ENCODE measurements at places on chromosomes 11 and 22. TPM values are rescaled to one million over a fixed set of nuclear protein-coding genes. Genes with fewer than 3 reads are reported as not detected.

Gene MTMR2
- 14.0 TPM for total RNA-seq

DNA sequence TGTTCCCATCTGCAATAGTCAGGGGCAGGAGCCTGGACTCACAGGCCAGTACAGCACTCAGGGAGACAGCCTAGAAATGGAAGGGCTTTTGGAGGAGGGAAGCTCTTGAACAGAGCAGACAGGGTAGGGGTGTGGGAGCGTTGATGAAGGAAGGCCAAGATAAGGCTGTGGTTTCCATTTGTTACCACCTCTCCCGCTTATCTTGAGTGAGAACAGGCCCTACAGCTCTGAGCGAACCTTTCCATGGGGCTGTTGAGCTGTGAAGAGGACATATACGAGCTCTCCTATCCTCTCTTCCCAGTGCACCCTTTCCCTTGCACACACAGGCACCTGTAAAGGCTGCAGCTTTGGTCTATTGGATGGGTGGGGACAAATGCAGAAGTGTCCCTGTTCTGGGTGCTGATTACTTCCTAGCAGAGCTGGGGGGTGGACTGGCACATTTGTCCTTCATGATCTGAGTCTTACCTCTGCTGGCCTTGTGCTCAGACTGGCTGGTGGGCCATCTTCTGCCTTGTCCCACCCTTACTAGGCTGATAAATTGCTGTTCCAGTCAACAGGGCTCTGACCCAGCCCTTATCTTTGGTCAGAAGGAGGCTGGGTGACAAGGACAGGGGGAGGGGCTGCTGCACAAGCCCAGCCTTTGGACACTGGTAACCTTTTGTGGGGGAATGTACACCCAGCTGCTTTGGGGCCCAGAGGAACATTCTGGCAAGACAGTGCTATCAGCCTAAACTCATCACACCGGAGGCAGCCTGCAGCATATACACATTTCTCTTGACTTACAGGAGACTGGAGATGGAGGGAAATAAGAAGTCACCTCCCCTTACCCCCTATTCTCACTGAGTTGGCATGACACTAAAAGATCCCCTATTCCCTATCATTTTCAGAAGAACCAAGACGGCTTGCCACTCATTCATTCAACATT, 80.1 kb upstream of the NNMT start:
- H3K4me3 ChIP-seq, result peak overlapping the region; percentile 71
- H3K36me3 ChIP-seq, result peaks cover 6% of the 10 kb centered on the region
- no peaks in the 10 kb centered on the region for H3K27me3 ChIP-seq

DNA sequence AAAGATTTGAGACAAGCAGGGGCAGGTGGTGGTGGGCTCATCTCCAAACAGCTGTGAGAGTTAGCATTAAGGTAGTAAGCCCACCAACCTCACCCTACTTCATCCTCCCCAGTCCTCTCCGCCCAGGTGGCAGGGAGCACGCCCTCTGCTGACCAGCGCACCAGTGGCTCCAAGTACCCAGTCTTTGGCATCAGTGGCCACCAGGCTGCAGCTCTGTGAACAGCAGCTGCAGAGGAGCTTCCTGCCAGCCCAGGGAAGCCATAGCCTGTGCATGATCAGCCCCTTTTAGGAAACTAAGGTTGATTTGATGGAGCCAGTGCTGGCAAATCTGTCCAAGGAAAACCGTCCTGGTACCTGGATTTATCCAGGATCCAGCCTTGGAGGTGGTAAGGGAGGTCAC, 21.7 kb downstream of the CAVIN3 start:
- DNase-seq, result no peak
- peaks cover 49% of the 10 kb centered on the region for H3K27me3 ChIP-seq
- no peak overlapping the region for H3K4me3 ChIP-seq

Gene LINC01488
- not detected for total RNA-seq

DNA sequence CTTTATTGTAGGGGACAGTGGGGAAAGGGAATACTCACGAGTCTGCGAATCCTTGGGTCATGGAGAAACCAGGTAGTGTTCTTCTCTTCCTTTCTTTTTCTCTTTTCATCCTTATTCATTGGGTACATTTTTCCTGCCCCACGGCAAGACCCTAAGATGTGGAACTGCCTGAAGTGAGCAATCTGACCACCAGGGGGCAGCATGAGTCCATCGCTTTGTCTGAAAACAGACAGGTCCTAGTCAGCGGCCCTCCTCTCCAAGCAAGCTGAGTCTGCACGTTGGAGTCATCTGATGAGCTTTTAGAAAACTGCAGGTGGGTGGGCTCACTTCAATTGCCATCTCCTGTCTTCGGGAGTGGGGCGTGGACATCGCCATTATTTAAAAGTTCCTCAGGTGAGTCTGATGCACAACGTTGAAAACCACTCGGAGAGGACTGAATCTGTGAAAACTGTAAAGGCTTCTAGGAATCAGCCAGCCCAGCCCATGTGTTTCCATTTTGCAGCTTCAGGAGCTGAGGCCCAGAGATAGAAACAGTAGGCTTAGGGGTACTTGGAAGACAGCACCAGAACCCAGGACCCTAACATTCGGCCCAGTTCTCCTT, 34.0 kb upstream of the FBXO3 start:
- H3K27ac ChIP-seq, result no peak overlapping the region
- no peak overlapping the region for H3K4me3 ChIP-seq
- no peaks in the 10 kb centered on the region for H3K36me3 ChIP-seq
- peaks cover 3% of the 10 kb centered on the region for H3K4me1 ChIP-seq
- peak; percentile 65 for DNase-seq

Gene MYO7A
- 0.57 TPM for total RNA-seq

- H3K36me3 ChIP-seq, result peaks cover 4% of the 10 kb centered on the region
- peaks cover 3% of the 10 kb centered on the region for H3K4me1 ChIP-seq
- no peaks in the 10 kb centered on the region for H3K27me3 ChIP-seq
- no peak overlapping the region for H3K4me3 ChIP-seq
Measured at GRCh38 chr11:72326151-72326848, 82.3 kb upstream of the PHOX2A start.

DNA sequence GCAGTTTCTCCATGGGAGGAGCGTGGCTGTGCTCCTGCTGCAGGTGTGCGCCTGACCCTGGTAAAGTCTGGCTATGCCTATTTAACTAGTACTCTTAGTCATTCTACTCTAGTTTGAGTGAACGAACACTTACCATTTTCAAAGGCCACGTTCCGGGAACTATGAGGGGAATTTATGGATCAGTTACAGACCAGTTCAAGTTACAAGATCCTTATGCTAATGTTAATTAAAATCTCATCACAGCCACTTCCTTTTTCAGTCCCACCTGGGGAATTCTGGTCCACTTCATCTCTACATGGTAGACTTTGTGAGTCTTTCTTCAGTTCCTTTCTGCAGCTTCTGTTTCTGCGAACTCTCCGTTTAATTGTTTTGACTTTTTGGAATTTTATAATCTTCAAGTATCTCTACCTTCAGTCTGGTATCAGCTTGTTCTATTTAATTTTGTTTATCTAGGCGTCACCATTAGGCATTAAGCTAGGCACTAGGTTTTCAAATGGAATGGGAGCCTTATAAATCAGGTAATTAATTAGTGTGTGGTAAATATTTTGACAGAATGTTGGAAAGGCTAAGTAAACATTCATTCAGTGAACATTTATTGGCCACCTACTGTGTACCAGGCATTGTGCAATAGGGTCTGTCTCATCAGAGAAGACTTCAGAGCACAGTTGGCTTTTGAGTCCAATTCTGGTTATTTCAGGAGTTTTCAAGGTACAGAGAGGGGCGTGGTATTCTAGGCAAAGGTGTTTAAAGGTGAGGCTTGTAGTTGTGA, 78.9 kb downstream of the GRK3 start:
- no peak for DNase-seq
- no peak overlapping the region for H3K4me3 ChIP-seq
- no peak overlapping the region for H3K27ac ChIP-seq
- H3K36me3 ChIP-seq, result peaks cover 5% of the 10 kb centered on the region

DNA sequence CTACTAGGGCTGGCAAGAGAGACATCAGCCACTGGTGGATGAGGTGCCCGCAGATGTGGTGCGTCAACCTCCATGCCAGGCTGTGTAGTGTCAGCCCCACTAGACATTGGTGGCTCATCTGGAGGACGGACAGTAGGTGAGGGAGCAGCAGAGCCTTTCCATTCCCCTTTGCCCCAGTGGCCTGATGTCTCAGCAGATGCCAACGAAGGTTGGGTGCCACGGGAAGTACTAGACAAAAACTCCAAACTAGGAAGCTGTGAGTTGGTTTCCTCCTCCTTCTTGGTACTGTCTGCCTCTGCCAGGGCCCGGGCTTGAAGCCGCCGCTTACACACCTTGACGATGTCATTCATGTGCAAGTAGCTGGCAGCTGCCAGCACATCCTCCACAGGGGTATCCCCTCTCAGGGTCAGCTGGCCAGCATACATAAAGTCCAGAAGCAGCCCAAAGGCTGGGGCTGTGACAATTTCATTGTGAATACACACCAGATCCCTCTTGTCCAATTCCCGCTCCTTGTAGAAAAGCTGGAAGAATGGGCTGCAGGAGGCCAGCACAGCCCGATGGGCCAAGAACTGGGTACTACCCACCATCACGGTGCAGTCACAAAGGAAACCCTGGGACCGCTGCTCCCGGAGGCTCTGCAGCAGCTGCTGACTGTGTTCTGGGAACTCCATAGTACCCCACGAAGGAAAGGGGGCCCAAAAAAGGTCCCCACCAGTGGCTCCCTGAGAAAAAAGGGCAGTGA, 795 bp downstream of the ZBTB3 start:
- H3K36me3 ChIP-seq, result no peaks in the 10 kb centered on the region
- peak overlapping the region; percentile 94 for H3K27ac ChIP-seq
- H3K27me3 ChIP-seq, result no peaks in the 10 kb centered on the region
- peaks cover 13% of the 10 kb centered on the region for H3K4me1 ChIP-seq
- no peak for DNase-seq

GRCh38 chr11:6927030-6927617, 898 bp downstream of the ZNF215 start:
- peak overlapping the region; percentile 93 for H3K4me3 ChIP-seq
- no peak for DNase-seq
- H3K36me3 ChIP-seq, result peaks cover 4% of the 10 kb centered on the region

GRCh38 chr11:93118276-93118675, 79.5 kb downstream of the SLC36A4 start:
- no peak for DNase-seq
- no peak overlapping the region for H3K27ac ChIP-seq
- peaks cover 37% of the 10 kb centered on the region for H3K27me3 ChIP-seq

DNA sequence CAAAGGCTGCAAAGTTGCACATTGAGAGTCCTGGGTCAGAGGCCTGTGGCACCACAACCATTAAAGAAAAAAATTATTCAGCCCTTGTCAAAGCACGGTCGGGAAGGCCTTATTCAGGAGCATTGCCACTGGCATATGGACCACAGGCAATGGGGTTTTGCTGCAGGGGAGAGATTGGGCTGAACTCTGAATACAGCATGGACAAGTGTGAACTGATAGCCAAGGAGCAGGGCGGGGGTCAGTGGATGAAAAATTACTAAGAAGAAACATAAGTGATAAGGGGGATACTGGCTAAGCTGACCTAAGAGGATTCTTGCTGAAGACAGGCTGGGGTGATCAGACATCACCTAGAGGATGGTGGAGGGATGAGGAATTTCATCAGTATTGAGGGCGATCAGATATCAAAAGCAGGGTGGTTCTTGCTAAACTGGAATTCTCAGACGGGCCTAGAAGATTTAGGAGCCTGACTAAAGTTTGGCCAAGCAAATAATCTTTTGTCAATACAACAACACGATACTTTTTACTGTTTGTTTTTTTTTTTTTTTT, 3.3 kb upstream of the DGCR8 start:
- peak overlapping the region; percentile 24 for H3K27ac ChIP-seq
- no peak for DNase-seq
- H3K36me3 ChIP-seq, result no peaks in the 10 kb centered on the region
- no peaks in the 10 kb centered on the region for H3K27me3 ChIP-seq
- peaks cover 12% of the 10 kb centered on the region for H3K4me1 ChIP-seq
- no peak overlapping the region for H3K4me3 ChIP-seq

DNA sequence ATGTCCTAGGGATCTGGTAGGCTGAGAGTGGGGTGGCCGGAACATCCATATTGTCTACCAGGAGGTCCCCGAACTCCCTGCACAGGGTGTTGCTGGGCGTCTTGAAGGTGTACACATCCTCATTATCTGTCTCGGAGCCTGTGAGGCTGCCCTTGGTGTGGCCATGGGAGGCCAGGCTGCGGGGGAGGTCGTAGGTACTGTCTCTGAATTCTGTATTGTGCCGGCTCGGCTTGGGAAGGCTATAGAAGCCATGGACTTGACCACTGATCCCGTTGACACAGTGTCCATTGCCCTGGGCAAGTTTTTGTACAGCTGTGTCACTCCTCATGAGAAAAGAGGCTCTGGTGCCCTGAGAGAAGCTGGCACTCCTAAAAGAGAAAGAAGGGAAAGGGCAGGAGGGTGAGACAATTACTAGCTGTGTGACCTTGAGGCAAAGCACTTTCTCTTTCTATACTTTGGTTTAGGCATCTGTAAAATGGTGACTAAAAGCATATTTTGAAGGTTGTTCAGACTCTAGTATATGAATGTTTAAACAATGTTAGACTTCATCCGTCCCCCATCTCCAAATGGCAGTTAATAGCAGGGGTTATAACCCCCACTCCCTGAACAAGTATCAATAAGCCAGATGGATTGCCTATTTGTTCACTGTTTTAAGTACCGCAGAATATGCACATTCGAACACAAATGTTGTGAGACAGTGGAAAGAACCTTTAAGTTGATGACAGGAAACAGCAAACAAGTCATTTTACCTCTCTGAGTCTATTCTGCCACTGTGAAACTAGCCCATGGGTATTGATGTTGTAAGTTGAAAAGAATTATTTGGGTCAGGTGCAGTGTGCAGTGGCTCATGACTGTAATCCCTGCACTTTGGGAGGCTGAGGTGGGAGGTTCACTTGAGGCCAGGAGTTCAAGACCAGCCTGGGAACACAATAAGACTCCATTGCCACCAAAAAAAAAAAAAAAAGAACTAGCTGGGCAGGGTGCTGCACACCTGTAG, 38.3 kb downstream of the USP35 start:
- no peak for DNase-seq
- no peak overlapping the region for H3K27ac ChIP-seq
- peaks cover 3% of the 10 kb centered on the region for H3K36me3 ChIP-seq

- DNase-seq, result no peak
- H3K4me1 ChIP-seq, result no peaks in the 10 kb centered on the region
- H3K27me3 ChIP-seq, result peaks cover 44% of the 10 kb centered on the region
Measured at GRCh38 chr11:76753950-76754349, 29.2 kb upstream of the TSKU start.

Gene ISX
- not detected for total RNA-seq

Gene DESI1
- 19.1 TPM for total RNA-seq

Gene TRIM6
- total RNA-seq, result not detected

GRCh38 chr11:64241491-64242374, 838 bp downstream of the FKBP2 start:
- H3K4me3 ChIP-seq, result peak overlapping the region; percentile 95
- H3K27ac ChIP-seq, result peak overlapping the region; percentile 98
- peaks cover 2% of the 10 kb centered on the region for H3K36me3 ChIP-seq

Gene RIMBP3B
- total RNA-seq, result not detected

Gene P2RX3
- not detected for total RNA-seq

Gene OR2D2
- not detected for total RNA-seq

DNA sequence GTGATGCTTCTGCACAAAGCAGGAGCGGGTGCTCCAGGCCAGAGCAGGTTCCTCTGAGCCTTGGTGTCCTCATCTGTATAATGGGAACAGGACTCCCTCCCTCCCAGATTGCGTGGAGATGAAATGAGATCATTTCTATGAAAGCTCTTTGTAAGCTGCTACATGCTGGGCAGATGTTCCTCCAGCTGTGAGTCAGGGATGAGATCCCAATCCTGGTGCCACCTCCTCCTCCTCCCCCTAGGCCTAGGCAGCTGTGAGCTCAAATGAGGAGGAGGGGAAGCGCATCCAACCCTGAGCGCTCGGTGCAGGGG, 7.0 kb upstream of the CABP2 start:
- H3K36me3 ChIP-seq, result no peaks in the 10 kb centered on the region
- H3K4me3 ChIP-seq, result no peak overlapping the region
- DNase-seq, result no peak

GRCh38 chr11:123775715-123776549, 21.6 kb upstream of the OR6X1 start:
- H3K27ac ChIP-seq, result no peak overlapping the region
- no peaks in the 10 kb centered on the region for H3K36me3 ChIP-seq
- H3K4me3 ChIP-seq, result no peak overlapping the region
- DNase-seq, result no peak

All from T-helper 17 cell (primary cell).